ENCODE measurements at places on chromosomes 2 and 18. TPM values are rescaled to one million over a fixed set of nuclear protein-coding genes. Genes with fewer than 3 reads are reported as not detected.

Gene DQX1
- total RNA-seq = 0.14 TPM

Gene ACOXL
- total RNA-seq = 0.38 TPM

Gene RNF152
- 0.85 TPM for total RNA-seq

- H3K27me3 ChIP-seq = no peaks in the 10 kb centered on the region
- H3K4me3 ChIP-seq = no peak overlapping the region
- DNase-seq = no peak
- no peaks in the 10 kb centered on the region for H3K36me3 ChIP-seq
- H3K4me1 ChIP-seq = no peaks in the 10 kb centered on the region
Measured at GRCh38 chr2:118371515-118371914, 283.2 kb downstream of the INSIG2 start.

DNA sequence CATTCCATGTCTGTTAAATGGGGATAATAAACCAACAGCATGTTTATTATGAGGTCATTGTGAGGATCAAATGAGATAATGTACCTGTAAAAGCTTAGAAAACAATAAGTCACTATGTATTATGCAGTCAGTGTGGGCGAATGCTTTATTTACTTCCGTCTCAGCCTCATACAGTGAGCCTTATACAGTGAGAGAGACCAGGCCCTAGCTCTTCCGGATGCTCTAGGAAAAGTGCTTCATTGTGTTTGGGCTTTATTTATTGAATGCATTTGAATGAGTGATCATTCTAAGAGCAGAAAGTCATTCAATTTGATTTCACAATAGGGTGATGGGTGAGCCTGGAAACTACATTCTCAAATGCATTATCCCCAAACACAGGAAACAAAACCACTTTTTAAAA is 603.9 kb upstream of the FANCL start:
- H3K36me3 ChIP-seq = no peaks in the 10 kb centered on the region
- no peak overlapping the region for H3K4me3 ChIP-seq
- H3K4me1 ChIP-seq = no peaks in the 10 kb centered on the region
- H3K27ac ChIP-seq = no peak overlapping the region

GRCh38 chr18:47893939-47894699 is 36.3 kb downstream of the SMAD2 start:
- H3K27me3 ChIP-seq = no peaks in the 10 kb centered on the region
- peaks cover 2% of the 10 kb centered on the region for H3K4me1 ChIP-seq
- H3K27ac ChIP-seq = no peak overlapping the region
- no peak for DNase-seq
- H3K4me3 ChIP-seq = no peak overlapping the region
